Islet precursor cell (in vitro differentiated cells): ENCODE measurements at places on chromosomes 3 and 15.

- DNase-seq = peak; percentile 70
These were observed 45.5 kb downstream of the TMOD3 start for GRCh38 chr15:51874751-51875644.

GRCh38 chr15:25858952-25859760 lies 4.0 kb downstream of the ATP10A start:
- no peak for DNase-seq

GRCh38 chr15:31554261-31554660 lies 227.6 kb downstream of the KLF13 start:
- DNase-seq = no peak

DNA sequence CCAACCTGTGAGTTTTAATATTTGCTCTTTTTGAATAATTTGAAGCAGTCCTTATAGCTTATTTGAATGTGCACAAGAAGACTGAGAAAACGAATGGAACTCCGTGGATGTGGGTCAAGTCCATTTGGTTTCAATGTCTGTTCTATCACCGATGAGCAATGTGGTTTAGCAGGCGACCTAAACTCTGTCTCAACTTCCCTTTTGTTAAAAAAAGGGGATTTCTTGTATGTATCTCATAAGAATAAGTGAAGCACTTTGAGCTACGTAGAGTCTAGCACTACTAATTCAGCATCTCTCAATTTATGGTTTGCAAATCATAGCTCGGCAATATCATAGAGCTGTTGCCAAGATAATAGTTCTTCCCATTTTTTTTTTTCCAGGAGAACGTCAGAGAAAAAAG lies 4.6 kb upstream of the SKIL start:
- DNase-seq = no peak

- no peak for DNase-seq
These were observed 43.0 kb upstream of the GK5 start for GRCh38 chr3:142268426-142268825.
